ENCODE measurements at places on chromosomes 13 and 19.

DNA sequence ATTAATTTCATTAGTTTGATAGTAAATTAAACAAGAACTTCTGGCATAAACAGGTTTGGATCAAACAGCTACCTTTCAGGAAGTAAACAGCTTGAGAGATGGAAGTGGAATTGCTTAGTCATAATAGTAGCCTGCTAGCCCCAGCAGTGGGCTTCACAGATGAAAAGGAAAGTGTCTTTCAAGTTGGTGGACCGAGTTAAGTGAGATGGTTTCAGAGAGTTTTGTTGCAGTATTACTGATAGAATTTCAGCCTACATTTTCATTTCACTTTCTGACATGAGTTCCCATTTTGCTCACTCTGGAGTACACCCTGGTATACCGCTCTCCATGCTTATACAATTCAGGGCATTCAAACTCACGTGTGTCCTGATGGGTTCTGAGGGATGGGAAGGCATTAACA lies 2.0 kb upstream of the PTOV1 start:
- no peak for DNase-seq

DNA sequence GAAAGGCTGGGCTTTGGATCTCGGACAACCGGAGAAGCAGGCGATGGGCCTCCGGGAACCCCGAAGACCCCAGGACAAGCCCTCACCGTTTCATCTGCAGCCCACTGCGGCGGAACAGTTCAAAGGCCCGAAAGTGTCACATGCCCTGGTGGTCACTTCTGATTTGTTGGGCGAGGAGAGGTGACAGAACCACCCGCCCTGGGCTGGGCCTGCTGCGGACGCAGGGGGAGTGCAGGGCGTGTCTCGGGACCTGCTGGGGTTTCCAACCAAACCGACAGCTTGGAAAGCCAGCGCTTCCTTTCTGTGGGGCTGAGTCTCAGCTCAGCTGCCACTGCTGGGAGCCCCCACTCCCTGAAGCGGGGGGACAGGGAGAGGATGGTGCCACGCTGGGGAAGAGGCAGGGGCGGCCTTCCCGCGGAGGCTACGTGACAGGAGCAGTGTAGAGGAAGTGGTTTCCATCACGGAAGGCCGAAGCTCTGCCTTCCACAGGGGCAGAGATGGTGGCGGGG lies 22.8 kb upstream of the ZBTB7A start:
- no peak for DNase-seq

DNA sequence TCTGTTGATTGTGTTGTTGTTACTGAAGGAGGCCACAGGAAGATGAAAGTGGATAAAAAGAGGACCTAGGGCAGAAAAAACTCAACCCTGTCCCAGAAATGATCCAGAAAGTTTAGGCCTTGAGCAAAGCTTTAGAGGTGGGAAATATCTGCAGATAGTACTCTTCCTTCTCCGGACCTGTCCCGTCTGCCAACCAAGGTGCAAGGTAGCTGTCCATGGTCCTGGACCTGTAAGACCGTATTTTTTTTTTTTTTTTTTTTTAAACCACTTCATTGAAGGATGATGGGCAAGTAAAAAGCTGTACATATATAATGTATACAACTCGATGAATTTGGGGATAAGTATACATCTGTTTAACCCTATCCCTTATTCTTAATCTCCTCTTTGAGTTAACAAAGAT lies 225.9 kb downstream of the OLFM4 start:
- DNase-seq, result no peak

DNA sequence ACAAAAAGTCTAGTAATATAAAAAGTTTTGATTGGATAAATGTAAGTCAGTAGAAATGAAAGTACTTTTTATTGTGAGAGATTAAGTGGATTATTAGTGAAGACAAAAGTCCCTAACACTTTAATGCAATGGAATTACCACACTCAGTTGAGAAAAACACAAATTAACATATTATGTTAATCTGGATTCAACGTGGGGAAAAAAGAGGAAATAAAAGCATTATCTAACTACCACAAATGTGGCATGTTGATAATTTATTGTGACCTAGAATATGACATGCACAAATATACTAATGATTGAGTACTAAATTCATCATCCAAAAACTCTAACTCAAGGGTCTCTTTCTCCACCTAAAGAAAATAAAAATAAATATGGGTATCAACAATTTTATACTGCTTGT lies 41.5 kb downstream of the FOXO1 start:
- no peak for DNase-seq

DNA sequence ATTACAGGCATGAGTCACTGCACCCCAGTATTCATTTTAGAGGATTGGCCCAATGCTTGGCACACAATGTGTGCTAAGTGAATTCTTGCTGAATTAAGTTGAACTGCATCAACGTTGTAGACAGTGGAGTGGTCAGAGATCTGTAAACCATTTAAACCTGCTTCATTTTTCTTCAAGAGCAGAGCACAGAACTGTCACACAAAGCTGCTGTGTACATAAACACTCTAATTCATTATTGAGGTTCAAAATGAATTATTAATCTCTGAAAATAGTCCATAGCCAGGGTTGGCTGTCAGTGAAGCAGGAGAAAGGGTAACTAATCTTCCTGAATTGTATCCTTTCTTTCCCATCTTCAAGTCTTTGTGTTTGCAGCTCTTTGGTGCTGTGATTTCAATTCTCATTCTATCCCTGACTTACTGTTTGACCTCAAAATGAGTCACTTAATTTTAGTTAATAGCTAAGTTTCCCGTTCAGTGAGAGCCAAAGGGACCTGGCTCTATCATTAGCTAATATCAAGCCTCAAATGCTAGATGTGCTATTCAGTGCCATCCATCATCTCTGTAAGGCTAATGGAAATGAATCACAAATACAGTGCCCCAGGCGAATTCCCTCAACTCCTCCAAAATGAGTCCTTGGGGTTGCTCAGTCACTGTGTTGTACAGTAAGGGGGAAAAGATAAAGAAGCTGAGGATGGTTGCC lies 77.0 kb upstream of the TSC22D1 start:
- DNase-seq, result no peak

Data from esophagus squamous epithelium (tissue), 5 donors.